Bronchial smooth muscle cell (primary cell): ENCODE measurements at places on chromosomes 13 and 19. TPM values are rescaled to one million over a fixed set of nuclear protein-coding genes. Genes with fewer than 3 reads are reported as not detected.

Gene LPAR2
- total RNA-seq = 0.52 and 1.9 TPM in 2 replicates

Gene MCOLN1
- 5.2 and 9.4 TPM in 2 replicates for total RNA-seq

Gene VRK3
- total RNA-seq = 17.7 and 19.4 TPM in 2 replicates

Gene CAPN12
- 0.16 and 0.26 TPM in 2 replicates for total RNA-seq
